Stimulated activated CD8-positive, alpha-beta memory T cell treated with anti-CD3 and anti-CD28 coated beads, Interleukin-4, amount 100 ng/mL, for 4 hours (primary cell): ENCODE measurements at places on chromosomes 4 and X.

- DNase-seq, result no peak
Observed at GRCh38 chrX:134604701-134605311, 53.5 kb downstream of the PLAC1 start.

DNA sequence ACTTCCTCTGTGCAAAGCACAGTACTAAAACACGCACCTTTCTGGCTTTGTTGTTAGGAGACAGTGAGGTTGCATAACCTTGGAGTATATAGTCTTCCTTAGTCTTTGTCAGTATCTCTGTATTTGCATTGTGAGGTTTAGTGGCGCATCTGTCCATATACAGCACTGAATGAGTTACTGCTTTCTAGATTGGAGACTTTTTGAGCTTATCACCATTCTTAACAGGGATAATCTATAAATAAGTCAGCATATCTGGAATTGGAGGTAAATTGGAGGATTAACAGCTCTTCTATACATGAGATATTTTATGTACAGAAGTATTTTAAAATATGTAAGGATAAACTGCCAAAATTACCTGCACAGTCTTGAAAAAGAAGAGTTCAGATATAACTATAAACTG lies 4.3 kb downstream of the FHDC1 start:
- DNase-seq, result no peak

DNA sequence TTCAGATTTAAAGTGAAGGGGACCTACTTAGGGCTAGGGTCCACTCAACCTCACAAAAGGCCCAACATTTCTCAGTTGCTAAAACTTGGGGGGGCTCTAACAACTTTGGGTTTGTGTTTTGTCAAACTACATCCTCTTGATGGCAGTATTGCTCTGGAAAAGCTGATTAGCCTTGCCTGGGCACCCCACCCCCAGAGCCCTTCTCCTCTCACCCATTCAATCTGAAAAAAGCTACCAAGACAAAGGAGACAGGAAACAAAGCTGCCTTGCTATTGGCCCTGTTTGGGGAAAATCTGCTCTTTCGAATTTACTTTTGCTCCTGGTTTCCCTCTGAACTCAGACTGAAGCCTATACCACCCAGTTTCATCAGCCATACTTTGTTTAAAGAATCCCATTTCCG lies 195.2 kb upstream of the STK26 start:
- no peak for DNase-seq

DNA sequence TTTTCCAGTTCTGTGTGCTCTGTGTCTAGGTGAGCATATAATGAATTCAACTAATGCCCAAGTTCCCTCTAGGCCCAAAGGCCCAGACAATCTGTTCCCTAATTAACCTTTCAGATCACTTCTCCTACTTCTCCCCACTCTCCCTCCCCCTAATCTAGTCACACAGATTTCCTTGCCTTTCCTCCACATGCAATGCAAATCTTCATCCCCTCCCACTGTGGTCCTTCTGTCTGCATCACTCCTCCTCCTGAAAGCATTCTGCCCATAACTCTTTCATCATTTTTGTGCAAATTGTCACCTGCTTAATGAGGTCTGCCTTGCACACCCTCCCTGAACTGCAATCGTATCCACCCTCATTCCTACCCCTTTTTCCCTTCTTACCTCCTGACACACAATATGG lies 346.6 kb downstream of the FBXO8 start:
- no peak for DNase-seq

GRCh38 chr4:103268746-103269145 lies 70.6 kb upstream of the CENPE start:
- DNase-seq, result no peak

GRCh38 chr4:122360754-122361153 lies 18.1 kb upstream of the ADAD1 start:
- no peak for DNase-seq

DNA sequence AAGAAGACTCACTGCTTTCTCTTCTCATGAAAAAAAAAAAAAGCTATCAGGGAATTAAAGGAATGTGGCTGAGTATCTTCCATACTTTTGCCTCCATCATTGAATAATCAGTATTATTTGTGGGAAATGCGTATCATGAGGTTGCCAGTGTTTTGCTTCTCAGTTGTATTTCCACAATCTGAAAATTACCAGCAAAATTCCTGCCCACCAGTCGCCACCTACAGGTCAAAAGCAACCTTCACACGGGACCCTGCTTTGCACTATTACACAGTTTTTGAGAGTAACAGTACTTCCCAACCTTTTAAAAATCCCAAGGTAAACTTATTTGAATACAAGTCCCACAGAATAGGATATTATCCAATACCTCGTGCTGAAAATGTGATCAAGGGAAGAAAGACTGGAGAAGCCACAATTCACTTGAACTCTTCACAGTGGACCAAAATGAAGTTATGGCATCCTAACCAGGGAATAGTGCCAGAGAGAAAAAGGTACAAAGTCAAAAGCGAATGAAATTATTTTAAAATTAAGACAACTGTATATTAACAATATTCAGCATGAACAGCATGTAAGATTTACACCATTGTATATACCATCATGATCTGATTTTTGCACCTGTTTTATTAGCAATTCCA lies 30.4 kb downstream of the PGRMC1 start:
- no peak for DNase-seq

GRCh38 chrX:115940888-115941332 lies 229.6 kb upstream of the AGTR2 start:
- DNase-seq, result no peak

- no peak for DNase-seq
Observed at GRCh38 chrX:110012818-110013485, 10.0 kb downstream of the TMEM164 start.

GRCh38 chr4:34512616-34513015 lies 1731.7 kb downstream of the ARAP2 start:
- no peak for DNase-seq

- no peak for DNase-seq
Observed at GRCh38 chrX:14220386-14220944, 190.8 kb upstream of the GEMIN8 start.

DNA sequence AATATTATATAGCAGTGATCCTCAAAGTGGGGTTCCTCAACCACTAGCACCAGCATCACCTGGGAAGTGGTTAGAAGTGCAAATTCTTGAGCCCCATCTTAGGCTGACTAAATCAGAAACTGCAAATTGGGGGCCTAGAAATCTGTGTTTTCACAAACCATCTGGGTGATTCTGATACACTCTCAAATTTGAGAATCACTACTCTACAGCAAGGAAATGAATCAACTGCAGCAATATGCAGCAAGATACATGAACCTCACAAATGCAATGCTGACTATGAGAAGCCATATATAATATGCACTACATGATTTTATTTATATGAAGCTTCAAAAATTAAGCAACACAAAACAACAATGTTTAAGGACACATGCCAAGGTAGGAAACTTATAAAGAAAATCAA lies 36.2 kb upstream of the IRS4 start:
- DNase-seq, result no peak

DNA sequence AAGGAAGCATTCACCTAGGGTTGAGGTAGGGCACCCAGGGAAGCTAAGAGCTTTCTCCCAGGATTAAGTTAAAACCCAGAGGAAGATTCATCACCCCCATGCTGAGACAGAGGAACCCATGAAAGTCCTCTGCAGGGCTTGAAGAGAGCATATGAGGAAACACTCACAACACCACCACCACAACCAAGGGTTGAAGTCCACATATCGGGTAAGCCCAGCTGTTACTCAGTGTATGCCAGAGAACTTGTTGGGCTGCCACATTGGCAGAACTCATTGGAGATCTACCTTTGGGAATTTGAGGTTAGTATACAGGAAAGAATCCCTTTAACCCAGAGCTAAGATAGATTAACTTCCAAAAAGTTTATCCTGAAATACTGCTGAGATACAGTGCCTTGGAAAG lies 75.1 kb downstream of the INTS6L start:
- DNase-seq, result no peak

DNA sequence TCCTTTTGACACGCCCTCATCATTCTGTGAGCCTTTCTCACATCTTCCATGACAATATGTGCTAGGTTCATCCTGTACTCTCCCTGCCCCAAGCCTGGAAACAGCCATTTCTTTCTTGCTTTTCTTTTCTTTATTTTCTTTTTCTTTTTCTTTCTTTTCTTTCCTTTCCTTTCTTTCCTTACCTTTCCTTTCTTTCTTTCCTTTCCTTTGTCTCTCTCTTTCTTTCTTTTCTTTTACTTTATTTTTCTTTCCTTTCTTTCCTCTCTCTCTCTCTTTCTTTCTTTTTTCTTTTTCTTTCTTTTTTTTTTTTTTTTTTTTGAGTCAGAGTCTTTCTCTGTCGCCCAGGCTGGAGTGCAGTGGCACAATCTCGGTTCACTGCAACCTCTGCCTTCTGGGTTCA lies 14.6 kb downstream of the PPP1R3F start:
- no peak for DNase-seq

DNA sequence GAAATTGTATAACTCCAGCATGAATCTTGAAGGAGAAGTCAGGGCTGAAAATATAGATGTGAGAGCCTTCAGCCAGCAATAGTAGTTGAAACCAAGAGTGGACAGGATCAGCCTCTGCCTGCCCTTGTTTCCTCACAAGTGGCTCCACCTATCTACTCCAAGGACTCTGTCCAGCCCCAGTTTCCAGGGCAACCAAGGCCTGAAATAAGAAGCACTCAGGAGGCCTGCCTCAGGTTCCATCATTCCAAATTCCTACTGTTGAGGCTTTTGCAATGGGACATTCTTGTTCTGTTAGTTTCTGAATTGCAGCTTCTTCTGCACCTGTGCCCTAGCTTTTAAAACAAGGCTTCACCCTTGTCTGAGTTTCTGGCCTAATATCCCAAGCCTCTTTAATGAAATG lies 41.6 kb downstream of the TRPC5OS start:
- DNase-seq, result no peak

DNA sequence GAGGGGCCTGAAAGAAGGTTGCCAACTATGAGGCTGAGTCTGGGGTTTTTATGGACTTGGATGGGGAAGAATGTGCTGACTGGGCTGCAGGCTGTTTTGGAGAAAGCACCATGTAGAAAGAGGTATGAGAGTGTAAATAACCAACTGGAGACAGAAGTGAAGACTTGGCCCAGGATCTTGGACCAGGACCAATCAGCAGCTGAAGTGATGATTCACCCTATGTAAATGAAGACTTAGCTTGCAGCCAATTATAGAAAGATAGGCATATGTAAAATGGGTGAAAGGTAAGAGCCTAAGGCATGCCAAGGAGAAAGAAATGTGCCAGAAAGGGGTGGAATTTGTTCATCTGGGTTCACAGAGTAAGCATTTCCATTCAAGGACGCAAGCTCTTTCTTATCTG lies 856.7 kb upstream of the PRKX start:
- DNase-seq, result no peak

GRCh38 chrX:104288961-104289360 lies 34.2 kb upstream of the ESX1 start:
- no peak for DNase-seq

DNA sequence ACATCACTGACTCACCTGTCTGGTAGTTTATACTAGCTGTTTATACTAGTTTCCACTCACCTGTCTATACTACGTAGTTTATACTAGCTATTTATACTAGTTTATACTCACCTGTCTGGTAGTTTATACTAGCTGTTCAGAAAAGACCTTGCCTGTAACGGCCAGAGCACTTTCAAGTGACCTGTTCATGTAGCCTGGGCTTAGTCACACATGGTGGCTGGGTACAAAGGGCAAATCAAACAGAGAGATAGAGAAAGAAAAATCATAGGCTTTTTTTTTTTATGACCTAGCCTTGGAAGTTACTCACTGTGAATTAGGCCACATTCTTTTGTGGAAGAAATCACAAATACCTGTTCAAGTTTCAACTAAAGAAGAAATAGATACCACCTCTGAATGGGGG lies 30.7 kb upstream of the SPANXN4 start:
- no peak for DNase-seq

DNA sequence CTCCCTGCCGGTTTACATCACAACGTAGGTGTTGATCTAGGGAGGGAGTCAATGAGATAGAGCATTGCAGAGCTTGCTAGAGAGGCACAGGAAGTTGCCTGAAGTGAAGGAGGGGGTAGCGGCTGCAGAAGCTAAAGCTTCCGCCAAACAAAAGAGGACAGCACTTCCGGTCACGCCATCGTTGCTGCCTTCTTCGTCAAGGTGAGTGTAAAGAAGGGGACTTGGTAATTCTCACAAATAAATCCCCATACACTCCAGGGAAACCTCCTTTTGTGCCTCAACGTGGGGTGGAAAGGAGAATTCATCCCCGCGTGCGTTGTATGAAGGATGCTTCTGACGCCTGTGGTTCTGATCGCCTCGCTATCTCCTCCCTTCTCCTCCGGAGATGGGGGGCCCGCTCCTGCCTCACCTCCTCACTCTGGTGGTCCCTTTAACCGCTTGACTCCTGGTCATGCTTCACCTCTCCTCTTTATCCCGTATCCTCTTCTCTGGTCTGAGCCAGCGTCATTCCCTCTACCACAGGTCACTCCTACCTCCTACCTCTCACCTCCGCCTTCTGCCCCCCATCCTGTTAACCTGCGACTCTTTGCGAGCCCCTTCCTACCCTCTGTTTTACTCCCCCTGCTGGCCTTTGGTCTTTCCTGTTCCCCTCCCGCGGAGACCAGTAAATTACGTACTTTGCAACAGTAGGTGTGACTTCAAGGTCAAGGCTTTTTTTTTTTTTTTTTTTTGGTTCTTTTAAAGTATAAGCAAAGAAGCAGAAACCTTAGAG lies 59.9 kb downstream of the GSPT2 start:
- DNase-seq, result peak; percentile 8

GRCh38 chr4:79959652-79960051 lies 113.4 kb downstream of the ANTXR2 start:
- DNase-seq, result no peak

DNA sequence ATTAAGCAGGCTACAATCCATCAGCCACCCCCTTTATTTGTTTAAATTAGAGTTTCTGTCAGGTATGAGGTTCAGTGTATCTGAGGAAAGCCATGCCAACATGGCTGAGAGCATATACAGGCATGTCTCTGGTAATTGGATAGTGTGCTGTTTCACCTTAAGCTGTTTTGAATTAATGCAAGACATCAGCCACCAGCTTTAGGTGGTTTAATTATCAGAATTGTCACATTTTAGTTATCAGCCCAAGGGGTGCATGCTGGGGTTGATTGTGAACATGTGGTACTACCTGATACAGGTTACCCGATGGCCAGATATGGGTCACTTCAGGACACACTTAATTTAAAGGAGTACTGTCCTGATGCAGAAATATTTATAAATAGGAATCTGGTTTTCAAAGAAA lies 353.2 kb upstream of the TENM3 start:
- DNase-seq, result no peak

GRCh38 chr4:78766026-78766425 lies 10.1 kb upstream of the BMP2K start:
- no peak for DNase-seq
